Activated T-cell treated with anti-CD3 and anti-CD28 coated beads for 4 hours (primary cell): ENCODE measurements at places on chromosomes 1 and 21.

- no peak for DNase-seq
Measured at GRCh38 chr1:24301785-24302175, 17.4 kb upstream of the GRHL3 start.

DNA sequence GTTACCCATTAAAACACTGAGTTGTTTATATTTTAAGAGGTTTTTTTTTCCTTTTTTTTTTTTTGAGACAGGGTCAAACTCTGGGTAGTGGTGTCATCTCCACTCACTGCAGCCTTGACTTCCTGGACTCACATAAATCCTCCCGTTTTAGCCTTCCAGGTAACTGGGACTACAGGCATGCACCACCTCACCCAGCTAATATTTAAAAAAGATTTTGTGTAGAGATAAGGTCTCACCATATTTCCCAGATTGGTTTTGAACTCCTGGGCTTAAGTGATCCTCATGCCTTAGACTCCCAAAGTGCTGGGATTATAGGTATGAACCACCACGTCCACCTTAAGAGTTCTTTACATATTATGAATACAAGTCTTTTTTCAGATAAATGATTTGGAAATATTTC is 146.5 kb downstream of the COQ8A start:
- DNase-seq = no peak

DNA sequence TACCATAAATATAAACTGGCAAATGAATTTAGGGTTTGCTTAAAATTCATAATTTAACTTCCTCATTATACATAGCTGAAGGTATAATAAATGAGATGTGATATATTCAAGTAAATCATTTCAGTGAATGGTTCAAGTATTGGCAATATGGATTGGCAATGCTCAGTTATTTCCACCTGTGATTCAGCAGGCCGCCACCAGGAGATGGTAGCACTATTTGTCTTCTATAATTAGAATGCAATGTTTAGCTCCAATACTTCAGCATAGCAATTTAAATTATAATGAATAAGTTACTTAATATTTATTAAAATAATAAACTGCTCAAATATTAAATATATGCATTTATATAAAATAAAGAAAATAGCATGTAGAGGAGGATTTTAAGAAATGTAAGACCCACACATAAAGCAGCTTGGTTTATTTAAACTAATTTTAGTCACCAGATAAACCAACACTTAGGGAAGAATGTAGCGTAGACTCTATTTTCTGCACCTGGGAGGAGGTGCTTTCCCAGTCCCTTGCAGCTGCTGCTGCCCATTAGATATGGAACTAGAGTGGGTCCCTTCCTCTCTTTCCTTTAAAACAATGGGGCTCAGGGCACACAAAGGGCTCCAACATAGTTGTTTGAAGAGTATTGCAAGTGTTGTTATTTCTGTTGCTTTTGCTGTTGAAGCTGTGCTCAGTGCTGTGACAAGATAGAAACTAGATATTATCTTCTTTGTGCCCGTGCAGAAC is 62.1 kb downstream of the PLPPR4 start:
- DNase-seq = no peak

DNA sequence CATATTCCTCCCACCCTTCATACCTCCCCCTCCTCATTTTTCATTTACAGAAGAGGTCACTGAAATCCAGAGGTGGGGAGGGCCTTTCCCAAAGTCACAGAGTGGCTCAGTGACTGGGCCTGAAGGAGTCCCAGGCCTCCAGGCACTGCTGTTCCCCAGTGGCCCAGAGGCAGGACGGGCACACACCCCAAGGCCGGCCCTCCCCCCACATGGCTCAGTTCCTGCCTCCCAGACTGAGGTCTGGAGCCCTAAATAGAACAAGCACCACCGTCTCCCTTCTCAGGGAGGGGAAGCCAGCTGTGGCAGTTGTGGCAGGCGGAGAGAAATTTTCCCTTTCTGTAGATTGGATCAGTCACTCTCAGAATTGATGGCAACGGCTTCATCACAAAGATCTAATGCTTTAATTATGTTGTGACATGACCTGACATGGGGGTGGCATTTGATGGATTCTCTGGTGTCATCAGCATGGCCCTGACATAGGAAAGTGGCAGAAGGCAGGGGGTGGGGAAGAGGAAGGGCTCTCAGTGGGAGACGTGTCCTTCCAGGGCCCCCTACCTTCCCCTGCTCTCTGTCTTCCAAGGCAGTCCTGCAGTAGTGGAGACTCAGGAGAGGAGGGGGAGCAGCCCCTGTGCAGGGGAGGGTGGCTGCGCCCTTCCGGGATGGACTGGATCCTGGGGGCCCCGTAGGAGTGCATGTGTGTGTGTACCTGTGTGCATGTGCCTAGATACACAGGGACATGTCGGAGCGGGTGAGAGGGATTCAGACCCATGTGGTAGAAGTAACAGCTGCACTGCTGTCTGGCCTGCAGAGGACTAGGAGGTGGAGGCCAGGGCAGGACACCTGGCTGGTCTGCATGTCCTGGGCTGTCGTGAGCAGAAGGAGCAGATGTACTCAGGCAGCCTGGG is 41.2 kb upstream of the FOXO6 start:
- DNase-seq = no peak

DNA sequence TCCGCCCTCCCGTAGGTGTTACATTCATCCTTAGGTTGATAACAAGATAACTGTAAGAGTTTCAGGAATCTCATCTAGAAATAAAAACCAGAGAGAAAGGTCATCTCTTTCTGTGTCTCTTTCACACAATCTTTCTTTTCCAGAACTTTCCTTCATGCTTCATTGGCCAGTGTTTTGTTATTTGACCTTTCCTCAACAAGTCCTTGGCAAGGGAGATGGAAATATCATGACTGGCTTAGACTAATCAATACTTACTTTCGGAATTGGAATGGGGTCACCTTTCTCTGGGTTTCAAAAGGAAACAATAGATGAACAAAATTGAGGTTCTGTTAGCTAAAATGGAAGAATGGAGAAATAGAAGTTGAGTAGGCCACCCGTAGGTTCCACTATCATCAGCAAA is 72.9 kb upstream of the PPP2R5A start:
- no peak for DNase-seq

GRCh38 chr1:111145542-111145941 is 5.5 kb downstream of the CEPT1 start:
- DNase-seq = no peak

GRCh38 chr1:113389359-113389952 is 859 bp upstream of the MAGI3 start:
- DNase-seq = no peak

DNA sequence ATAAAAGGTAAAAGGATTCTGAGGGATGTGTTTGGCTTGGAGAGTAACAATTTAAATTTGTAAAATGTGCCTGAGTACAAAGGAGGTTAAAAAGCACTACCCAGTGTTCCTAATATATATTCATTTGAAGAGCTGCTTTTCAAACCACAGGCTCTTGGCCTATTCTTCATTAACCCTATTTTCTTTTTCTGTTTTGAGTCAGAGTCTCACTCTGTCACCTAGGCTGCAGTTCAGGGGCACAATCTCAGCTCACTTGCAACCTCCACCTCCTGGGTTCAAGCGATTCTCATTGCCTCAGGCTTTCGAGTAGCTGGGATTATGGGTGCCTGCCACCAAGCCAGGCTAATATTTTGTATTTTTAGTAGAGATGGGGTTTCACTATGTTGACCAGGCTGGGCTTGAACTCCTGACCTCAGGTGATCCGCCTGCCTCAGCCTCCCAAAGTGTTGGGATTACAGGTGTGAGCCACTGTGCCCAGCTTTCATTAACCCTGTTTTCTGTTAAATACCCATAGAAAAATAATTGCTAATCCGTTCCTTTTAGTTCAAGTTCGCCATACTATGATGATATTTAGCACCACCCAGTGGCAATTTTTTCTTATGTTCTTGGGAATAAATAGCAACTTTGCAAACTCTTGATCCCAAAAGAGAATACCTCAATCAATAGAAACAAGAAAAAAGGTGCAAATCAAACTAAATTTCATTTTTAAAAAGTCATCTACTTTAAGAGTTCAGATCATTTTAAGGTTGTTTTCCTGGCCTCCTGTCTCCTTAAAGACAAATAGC is 30.5 kb downstream of the ZBTB8OS start:
- DNase-seq = no peak

DNA sequence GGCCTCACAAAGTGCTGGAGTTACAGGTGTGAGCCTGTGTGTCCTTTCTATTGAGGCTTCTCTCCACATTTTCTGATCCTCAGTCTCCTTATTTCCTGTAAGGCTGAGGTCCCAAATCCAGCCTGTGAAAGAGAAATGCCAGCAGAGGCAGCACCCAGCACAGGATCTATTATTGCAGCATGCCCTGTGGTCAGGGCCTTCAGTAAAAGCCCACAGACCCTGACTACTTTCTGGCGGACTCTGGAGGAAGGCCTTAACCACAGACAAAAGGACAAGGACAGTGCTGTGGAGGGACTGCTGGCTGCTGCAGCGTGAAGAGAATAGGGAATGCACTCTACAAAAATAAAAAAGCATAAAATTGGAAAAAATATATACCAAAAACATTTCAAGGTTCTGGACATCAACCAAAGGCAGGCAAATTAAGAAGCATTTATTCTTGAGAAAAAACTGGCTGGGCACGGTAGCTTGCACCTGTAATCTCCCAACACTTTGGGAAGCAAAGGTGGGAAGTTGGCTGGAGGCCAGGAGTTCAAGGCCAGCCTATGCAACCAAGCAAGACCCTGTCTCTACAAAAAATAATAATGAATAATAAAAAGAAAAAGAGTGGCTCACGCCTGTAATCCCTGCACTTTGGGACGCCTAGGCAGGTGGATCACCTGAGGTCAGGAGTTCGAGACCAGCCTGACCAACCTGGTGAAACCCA is 9.4 kb upstream of the PGD start:
- DNase-seq = no peak

GRCh38 chr1:162616848-162617247 is 15.4 kb upstream of the DDR2 start:
- no peak for DNase-seq

DNA sequence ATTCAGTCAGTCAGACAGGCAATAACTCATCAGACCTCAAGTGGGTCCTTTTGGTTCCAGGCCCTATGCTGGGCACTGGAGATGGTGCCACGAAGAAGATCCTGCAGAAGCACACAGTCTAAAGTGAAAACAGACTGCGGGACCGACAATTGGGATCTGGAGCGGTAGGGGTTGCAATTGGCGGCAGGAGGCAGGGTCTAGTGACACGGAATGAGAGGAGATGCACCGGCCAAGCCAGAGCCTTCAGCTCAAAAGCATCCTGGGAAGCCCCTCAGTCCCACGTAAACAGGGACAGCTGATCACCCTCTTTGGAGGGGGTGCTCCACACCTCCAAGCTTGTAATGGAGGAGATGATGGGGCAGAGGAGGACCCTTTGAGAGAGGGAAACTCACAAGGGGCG is 56.2 kb downstream of the KLHDC7A start:
- no peak for DNase-seq

DNA sequence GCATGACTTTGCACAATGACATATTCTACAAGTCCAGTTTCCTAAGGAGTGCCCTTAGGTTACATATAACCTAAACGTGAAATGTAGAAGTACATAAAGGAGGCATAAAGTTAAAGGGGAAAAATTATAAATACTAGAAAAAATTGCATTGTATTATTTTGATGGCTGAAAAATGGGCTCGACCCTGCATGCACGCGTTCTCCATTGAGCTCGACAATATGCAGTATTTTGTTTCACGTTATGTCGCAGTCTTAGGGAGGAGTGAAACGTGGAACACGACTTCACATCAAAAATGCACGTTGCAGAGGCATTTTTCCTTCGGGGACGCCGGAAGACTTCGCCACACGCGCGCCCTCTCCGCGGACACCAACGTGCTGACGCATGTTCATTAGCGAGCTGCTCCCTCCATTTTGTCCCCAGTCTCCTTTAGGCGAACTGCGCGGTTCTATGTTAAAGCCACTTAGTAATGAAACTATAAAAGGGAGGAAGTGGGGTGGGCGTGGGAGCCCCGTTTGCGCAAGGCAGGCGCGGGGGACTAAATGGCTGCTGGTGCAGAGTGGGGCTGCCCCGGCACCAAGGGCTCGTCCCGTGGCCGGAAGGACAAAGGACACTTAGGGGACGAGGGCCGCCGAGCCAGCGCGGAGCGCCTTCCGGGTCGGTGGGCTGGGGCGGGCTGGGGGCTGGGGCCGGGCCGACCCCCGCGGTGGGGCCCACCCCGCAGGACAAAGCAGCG is 749 bp upstream of the COX20 start:
- peak; percentile 81 for DNase-seq

DNA sequence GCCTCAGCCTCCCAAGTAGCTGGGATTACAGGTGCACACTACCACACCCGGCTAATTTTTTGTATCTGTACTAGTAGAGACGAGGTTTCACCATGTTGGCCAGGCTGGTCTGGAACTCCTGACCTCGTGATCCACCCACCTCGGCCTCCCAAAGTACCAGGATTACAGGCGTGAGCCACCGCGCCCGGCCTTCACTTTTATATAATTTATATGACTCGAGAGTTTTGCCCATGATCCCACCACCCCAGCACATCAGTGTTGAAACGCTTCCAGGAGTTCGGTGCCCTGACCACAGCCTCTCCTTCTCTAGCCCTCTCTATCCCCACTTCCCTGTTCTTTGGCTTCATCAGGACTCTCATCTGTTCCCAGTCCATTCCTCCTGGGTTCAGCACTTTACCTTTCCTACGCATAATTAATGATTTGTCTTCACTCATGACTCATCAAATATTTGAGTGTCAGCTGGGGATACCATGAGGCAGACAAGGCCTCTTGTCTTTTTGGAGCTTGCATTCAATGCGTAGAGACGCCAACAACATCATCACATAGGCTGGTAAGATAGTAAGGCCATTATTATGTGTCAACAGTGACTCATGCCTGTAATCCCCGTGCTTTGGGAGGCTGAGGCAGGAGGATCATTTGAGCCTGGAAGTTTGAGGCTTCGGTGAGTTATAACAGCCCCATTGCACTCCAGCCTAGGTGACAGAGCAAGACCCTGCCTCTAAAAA is 1.4 kb downstream of the PMF1 start:
- DNase-seq = no peak

- DNase-seq = no peak
Measured at GRCh38 chr1:56557746-56558145, 21.6 kb downstream of the PLPP3 start.

GRCh38 chr1:113226148-113226547 is 153.2 kb downstream of the LRIG2 start:
- DNase-seq = no peak

DNA sequence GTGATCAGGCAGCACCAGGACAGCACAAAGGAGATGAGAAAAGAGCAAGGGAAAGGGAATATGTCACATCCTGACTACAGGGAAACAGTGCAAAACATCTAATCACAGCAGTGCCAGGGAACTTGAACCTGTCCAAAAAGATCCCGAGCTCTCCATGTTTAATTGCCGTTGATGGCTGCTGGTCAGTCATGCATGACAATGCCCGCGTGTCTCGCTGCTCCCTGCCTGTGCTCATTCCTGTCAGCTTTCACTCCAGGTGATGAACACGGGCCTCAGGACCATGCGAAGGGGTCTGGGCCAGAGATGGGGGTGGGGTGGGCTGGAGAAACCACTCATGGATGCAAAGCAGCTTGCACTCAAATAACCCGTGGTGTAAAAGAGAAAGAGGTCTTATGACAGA is 287.0 kb downstream of the GPATCH2 start:
- no peak for DNase-seq
